ENCODE measurements at places on chromosomes 5 and 9.
A peak's percentile ranks its signal among the peaks of the same experiment; 100 is the strongest.

DNA sequence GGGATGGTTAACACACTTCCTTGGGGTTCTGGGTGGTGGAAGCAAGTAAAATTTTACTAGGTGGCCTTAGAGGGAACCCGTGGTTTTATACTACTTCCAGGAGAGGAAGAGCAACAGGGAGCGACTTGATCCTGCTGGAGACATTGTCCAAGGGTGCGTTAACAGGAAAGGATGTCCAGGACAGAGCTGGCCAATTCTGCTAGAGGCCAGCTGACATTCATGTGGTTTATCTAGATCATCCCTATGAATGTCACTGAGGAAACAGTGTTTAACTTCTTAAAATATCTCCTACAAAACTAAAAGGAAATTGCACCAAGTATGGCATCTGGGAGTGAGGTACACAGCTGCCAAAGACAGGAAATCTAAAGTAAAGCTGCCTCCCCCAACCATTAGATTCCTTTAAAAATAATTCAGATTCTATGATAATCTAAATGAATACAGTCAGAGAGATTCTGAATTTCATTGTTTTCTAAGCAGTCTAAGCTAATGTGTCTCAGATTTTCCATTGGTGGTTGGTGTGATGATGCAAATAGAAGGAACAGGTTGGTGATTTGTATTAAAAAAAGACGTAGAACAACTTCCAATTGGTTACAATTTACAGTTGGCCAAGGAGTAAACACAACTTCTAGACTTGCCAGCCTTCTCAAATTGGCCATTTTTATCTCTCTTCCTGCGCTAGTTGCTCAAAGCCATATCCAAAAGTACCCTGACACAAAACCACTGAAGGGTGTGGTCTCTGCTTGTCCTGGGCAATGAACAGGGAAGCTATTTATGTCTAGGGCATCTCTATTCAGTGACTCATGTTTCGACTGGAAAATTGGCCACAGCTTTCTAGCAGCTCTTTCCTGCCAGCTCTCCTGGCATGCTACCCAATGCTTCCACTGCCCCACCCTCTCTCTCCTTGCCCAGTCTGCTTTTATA, 574.7 kb upstream of the MEF2C start:
- peak; percentile 95 for DNase-seq

DNA sequence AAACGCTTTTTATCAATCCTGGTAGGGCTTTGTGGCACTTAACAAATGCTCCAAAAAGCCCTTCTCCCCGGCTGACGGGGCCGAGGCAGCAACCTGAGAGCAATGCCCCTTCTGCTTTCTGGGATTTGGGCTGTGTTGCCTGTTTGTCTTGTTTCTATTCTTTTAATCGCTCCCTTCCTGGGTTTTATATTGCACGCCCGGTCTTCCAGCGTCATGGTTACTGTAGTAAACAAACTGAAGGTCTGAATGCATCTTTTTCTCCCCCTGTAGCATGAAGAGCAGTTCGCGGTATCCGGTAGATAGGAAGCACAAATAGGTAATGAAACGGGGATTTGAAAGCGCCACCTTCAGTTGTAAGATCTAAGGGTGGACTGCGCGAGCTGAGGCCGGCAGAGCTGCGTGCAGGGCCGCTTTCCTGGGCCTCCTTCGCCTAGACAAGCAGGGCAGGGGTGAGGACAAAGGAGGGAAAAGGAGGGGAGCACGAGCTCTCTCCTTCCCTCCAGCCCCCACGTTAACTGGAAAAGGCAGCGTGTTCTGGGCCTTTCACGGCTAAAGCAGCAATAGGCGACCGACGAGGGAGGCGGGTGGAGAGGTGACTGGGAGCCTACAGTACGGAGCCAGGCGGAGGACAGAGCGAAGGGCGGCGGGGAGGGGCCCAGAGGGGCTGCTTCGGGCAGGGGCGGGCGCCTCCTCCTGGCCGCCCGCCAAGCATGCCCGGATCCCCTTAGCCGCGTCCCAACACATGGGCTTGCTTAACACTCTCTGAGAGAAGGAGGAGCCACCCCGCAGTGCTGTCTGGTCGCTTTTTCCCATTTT, 49.3 kb upstream of the ZNF366 start:
- peak; percentile 43 for DNase-seq

GRCh38 chr5:168654211-168654721, 75.1 kb upstream of the PANK3 start:
- no peak for DNase-seq

DNA sequence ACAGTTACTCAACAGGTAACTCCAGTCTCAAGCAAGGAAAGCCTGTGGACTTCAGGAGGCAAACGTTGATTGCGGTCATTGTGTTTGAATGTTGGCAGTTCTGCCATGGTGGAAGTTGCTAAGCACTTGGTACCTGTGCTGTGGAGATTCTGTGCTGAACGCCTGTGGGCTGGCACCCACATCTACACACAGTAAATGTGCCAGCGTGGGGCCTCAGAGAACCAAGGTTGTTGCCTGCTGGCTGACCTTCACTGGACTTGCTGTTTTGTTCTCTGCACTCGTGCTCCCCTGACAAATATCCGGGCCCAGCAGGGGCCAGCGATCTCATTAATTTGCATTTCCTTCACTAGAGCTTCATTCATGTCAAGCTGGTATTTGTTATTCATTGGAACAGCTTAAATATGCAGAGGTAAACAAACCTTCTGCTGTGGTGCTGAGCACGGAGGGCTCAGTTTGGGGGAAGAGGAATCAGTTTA, 141.8 kb downstream of the PRKACG start:
- DNase-seq: no peak
